Activated CD8-positive, alpha-beta T cell treated with anti-CD3 and anti-CD28 coated beads, Interleukin-2, amount 10 ng/mL, durations not matched to agents 7 days and 5 days (primary cell): ENCODE measurements at places on chromosomes 7 and 10.

DNA sequence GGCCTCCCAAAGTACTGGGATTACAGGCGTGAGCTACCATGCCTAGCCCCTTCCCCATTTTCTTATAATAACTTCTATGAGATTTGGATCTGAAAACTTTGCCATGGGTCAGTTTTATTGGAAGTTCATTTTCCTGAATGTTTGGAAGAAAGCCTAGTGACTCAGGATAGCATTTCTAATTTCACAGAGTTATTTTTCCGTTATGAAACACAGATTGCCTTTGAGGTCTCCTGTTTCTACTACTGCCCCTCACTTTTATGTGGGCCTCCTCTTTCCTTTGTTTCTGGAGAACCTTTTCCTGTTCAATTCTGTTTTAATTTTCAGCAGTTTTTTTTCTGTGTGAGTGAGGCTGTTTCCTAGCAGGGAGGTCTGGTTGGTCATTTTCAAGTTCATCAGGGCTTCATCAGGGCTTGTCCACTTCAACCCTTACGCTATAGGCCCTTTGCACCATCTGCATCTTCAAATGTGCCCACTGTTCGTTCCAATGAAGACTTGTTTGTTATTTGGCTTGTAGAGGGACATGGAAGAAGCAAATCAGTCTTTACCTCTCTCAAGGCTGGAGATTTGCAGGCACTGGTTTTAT lies 58.7 kb downstream of the BMPR1A start:
- no peak overlapping the region for H3K27ac ChIP-seq
- DNase-seq = no peak
- no peaks in the 10 kb centered on the region for H3K27me3 ChIP-seq
- H3K4me3 ChIP-seq = no peak overlapping the region
- H3K4me1 ChIP-seq = no peaks in the 10 kb centered on the region

GRCh38 chr7:132141109-132141508 lies 435.2 kb downstream of the PLXNA4 start:
- H3K36me3 ChIP-seq = peaks cover 24% of the 10 kb centered on the region
- DNase-seq = no peak
- no peak overlapping the region for H3K4me3 ChIP-seq
- no peaks in the 10 kb centered on the region for H3K4me1 ChIP-seq
- H3K27me3 ChIP-seq = no peaks in the 10 kb centered on the region

DNA sequence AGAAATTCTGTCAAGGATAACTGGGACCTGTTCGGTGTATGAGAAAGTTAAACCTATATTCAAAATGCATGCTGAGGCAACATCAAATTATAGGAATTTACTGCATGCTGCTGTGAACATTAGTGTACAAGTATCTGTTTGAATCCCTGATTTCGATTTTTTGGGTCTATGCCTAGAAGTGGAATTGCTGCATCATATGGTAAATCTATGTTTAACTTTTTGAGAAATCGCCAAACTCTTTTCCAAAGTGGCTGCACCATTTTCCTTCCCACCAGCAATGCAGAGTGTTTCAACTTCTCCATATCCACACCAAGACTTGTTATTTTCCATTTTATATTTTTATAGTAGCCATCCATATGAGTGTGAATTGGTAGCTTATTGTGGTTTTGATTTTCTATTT lies 306.7 kb downstream of the GPR158 start:
- no peaks in the 10 kb centered on the region for H3K27me3 ChIP-seq
- no peak overlapping the region for H3K27ac ChIP-seq
- H3K36me3 ChIP-seq = no peaks in the 10 kb centered on the region
- H3K4me1 ChIP-seq = no peaks in the 10 kb centered on the region

GRCh38 chr10:122225330-122225729 lies 45.8 kb upstream of the BTBD16 start:
- no peaks in the 10 kb centered on the region for H3K4me1 ChIP-seq
- no peak overlapping the region for H3K27ac ChIP-seq
- no peak overlapping the region for H3K4me3 ChIP-seq
- no peaks in the 10 kb centered on the region for H3K36me3 ChIP-seq
- H3K27me3 ChIP-seq = peaks cover 14% of the 10 kb centered on the region

GRCh38 chr10:106181501-106181900 lies 983.0 kb downstream of the SORCS1 start:
- H3K4me3 ChIP-seq = no peak overlapping the region
- H3K36me3 ChIP-seq = no peaks in the 10 kb centered on the region
- no peak for DNase-seq
- H3K27ac ChIP-seq = no peak overlapping the region
- no peaks in the 10 kb centered on the region for H3K4me1 ChIP-seq

DNA sequence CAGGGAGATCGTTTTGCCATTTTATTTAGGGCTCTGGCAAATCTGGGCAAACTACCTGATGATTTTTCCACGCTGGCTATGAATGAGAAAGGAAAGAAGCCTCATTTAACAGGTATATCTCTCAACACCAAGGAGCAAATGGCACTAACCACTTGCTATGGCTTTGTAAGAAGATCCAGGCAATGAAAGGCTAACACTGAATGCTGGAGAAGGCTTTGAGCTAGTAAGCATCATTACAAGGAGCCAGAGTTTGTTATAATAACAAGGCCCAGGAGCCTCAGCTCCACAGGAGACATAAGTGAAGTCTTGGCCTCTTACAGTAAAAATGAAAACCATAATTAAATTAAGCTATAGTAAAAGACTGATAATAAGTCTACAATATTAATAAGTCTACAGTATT lies 123.1 kb downstream of the CNOT4 start:
- no peak overlapping the region for H3K4me3 ChIP-seq
- H3K4me1 ChIP-seq = no peaks in the 10 kb centered on the region
- no peaks in the 10 kb centered on the region for H3K27me3 ChIP-seq
- no peak overlapping the region for H3K27ac ChIP-seq
- H3K36me3 ChIP-seq = peaks cover 16% of the 10 kb centered on the region

- peak overlapping the region; percentile 91 for H3K27ac ChIP-seq
- H3K4me1 ChIP-seq = peaks cover 56% of the 10 kb centered on the region
- H3K36me3 ChIP-seq = peaks cover 41% of the 10 kb centered on the region
- H3K4me3 ChIP-seq = no peak overlapping the region
- H3K27me3 ChIP-seq = no peaks in the 10 kb centered on the region
These were observed 113.9 kb downstream of the FAM107B start for GRCh38 chr10:14660831-14661230.

GRCh38 chr10:11468126-11468742 lies 143.2 kb downstream of the USP6NL start:
- no peaks in the 10 kb centered on the region for H3K4me1 ChIP-seq
- H3K27me3 ChIP-seq = no peaks in the 10 kb centered on the region
- H3K27ac ChIP-seq = no peak overlapping the region
- H3K36me3 ChIP-seq = no peaks in the 10 kb centered on the region

GRCh38 chr7:157625973-157626742 lies 289.4 kb downstream of the DNAJB6 start:
- no peaks in the 10 kb centered on the region for H3K36me3 ChIP-seq
- H3K4me3 ChIP-seq = peak overlapping the region; percentile 50
- H3K4me1 ChIP-seq = peaks cover 64% of the 10 kb centered on the region
- peak; percentile 33 for DNase-seq
- peak overlapping the region; percentile 87 for H3K27ac ChIP-seq

DNA sequence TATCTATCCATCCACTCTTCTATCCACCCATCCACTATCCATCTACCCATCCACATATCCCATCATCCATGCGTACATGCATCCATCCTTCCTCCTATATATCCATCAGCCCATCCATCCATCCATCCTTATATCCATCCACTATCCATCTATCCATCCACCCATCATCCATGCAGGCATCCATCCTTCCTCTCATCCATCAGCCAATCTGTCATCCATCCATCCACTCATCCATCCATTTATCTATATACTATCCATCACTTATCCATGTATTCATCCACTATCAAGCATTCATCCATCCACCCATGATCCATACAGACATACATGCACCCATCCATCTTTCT lies 485.9 kb downstream of the DNAJB6 start:
- no peak overlapping the region for H3K4me3 ChIP-seq
- H3K36me3 ChIP-seq = no peaks in the 10 kb centered on the region

DNA sequence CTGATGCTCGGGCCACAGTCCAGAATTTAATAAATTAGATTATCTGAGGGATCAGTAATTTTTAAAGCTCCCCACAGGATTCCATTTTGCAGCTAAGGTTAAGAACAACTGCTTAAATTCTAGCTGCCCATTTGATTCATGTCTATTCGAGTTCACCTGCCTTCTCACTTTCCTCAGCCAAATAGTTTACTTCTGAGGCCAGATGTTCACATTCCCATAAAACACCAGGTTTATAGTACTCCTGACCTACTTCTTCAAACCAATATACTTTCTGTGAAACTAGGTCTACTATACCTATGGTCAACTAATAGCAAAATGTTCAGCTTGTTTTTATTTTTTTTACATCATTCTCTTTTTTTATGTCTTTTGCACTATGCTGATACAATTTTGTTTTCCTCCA lies 86.3 kb downstream of the GPR158 start:
- DNase-seq = no peak
- no peak overlapping the region for H3K4me3 ChIP-seq
- H3K27ac ChIP-seq = no peak overlapping the region
- no peaks in the 10 kb centered on the region for H3K36me3 ChIP-seq
- H3K4me1 ChIP-seq = no peaks in the 10 kb centered on the region

DNA sequence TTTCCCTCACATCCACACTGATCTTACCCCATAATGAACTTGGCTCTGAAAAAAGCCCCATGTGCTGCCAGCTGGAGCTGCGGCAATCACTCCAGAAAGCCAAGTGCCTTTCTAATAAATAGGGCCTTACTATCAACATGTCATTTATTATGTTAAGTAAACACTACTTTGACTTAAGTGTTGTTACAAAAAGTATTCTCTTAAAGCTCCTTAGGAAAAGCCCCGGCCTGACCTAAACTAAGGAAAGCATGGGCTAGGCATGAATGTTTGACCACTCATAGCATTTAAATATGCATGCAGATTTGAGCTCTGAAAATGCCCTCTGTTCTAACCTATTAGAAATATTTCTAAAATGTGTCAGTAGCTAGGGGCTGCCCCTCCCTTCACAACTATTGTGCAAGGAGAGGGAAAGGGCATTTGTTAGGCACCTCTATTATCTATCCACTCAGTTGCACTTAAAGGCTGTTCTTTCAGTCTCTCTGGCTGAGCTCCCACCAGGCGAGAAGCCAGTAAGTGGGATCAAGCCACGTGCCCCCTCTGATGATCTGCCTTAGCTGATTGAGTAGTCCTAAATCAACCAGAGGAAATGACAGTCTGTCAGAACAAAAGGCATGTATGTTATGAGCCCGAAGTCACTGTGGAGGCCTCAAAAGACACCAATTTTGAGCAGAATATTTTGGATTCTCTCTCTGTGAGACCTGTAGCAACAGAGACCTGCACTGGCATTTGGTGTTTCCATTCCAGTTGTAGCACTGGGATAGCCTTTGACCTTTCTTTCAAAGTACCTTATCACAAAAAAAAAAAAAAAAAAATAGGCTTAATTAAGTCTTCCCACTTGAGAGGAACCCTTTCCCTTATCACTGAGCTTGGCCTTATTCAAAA lies 77.1 kb downstream of the ITGB8 start:
- no peaks in the 10 kb centered on the region for H3K36me3 ChIP-seq
- no peak overlapping the region for H3K27ac ChIP-seq
- no peak overlapping the region for H3K4me3 ChIP-seq
- H3K4me1 ChIP-seq = no peaks in the 10 kb centered on the region

- no peaks in the 10 kb centered on the region for H3K36me3 ChIP-seq
- H3K27me3 ChIP-seq = no peaks in the 10 kb centered on the region
- H3K4me1 ChIP-seq = no peaks in the 10 kb centered on the region
- no peak for DNase-seq
- H3K4me3 ChIP-seq = no peak overlapping the region
These were observed 162.8 kb upstream of the CSTF2T start for GRCh38 chr10:51862149-51862548.

- H3K27me3 ChIP-seq = no peaks in the 10 kb centered on the region
- H3K4me3 ChIP-seq = no peak overlapping the region
- no peaks in the 10 kb centered on the region for H3K36me3 ChIP-seq
These were observed 83.1 kb upstream of the SEMA3A start for GRCh38 chr7:84277628-84278224.

GRCh38 chr10:3239066-3239919 lies 66.7 kb upstream of the PITRM1 start:
- peaks cover 11% of the 10 kb centered on the region for H3K4me1 ChIP-seq
- DNase-seq = peak; percentile 78
- H3K27me3 ChIP-seq = peaks cover 13% of the 10 kb centered on the region
- H3K4me3 ChIP-seq = no peak overlapping the region
- H3K36me3 ChIP-seq = no peaks in the 10 kb centered on the region
- H3K27ac ChIP-seq = no peak overlapping the region

- no peak overlapping the region for H3K4me3 ChIP-seq
- no peaks in the 10 kb centered on the region for H3K36me3 ChIP-seq
- no peak overlapping the region for H3K27ac ChIP-seq
- no peak for DNase-seq
- H3K27me3 ChIP-seq = peaks cover 3% of the 10 kb centered on the region
These were observed 9.6 kb upstream of the SRGN start for GRCh38 chr10:69078311-69078710.

- peaks cover 6% of the 10 kb centered on the region for H3K27me3 ChIP-seq
- H3K4me1 ChIP-seq = peaks cover 7% of the 10 kb centered on the region
- H3K27ac ChIP-seq = no peak overlapping the region
- H3K36me3 ChIP-seq = no peaks in the 10 kb centered on the region
- no peak for DNase-seq
These were observed 444.4 kb downstream of the GATA3 start for GRCh38 chr10:8498881-8499280.

GRCh38 chr7:157087646-157088045 lies 51.1 kb upstream of the UBE3C start:
- peaks cover 13% of the 10 kb centered on the region for H3K27me3 ChIP-seq
- no peaks in the 10 kb centered on the region for H3K36me3 ChIP-seq
- H3K27ac ChIP-seq = no peak overlapping the region
- no peak for DNase-seq

GRCh38 chr10:15865304-15865703 lies 5.0 kb upstream of the MINDY3 start:
- H3K4me3 ChIP-seq = no peak overlapping the region
- H3K36me3 ChIP-seq = peaks cover 3% of the 10 kb centered on the region
- no peaks in the 10 kb centered on the region for H3K4me1 ChIP-seq
- DNase-seq = no peak
- H3K27ac ChIP-seq = no peak overlapping the region
- H3K27me3 ChIP-seq = peaks cover 34% of the 10 kb centered on the region

- H3K36me3 ChIP-seq = no peaks in the 10 kb centered on the region
- H3K4me1 ChIP-seq = no peaks in the 10 kb centered on the region
- peaks cover 11% of the 10 kb centered on the region for H3K27me3 ChIP-seq
- H3K27ac ChIP-seq = no peak overlapping the region
These were observed 146.5 kb upstream of the PRSS1 start for GRCh38 chr7:142602756-142603155.

- H3K27me3 ChIP-seq = no peaks in the 10 kb centered on the region
- H3K4me3 ChIP-seq = no peak overlapping the region
- no peaks in the 10 kb centered on the region for H3K36me3 ChIP-seq
- no peaks in the 10 kb centered on the region for H3K4me1 ChIP-seq
- no peak overlapping the region for H3K27ac ChIP-seq
These were observed 795.9 kb upstream of the IGFBP3 start for GRCh38 chr7:46716926-46717325.

DNA sequence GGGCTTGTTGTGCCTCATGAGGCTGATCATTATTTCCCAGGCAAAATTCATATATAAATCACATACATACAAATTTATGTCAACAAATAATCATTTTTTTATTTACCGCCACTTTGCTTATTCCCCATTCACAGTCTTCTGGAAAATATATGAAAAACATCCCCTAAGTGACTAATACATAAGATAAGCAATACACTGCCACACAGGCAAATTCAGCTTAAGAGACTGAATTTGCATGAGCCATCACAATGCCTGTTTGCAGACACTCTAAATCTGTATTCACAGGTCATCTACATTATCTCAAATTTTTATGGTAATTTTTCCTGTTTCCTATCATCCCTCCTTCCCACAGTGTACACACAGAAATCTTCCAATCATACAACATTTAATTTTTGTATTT lies 13.2 kb downstream of the OSBPL3 start:
- H3K27me3 ChIP-seq = no peaks in the 10 kb centered on the region
- peaks cover 17% of the 10 kb centered on the region for H3K36me3 ChIP-seq
- H3K4me1 ChIP-seq = peaks cover 81% of the 10 kb centered on the region
- no peak overlapping the region for H3K4me3 ChIP-seq
- DNase-seq = no peak
